ENCODE measurements at places on chromosomes 16 and 17.

DNA sequence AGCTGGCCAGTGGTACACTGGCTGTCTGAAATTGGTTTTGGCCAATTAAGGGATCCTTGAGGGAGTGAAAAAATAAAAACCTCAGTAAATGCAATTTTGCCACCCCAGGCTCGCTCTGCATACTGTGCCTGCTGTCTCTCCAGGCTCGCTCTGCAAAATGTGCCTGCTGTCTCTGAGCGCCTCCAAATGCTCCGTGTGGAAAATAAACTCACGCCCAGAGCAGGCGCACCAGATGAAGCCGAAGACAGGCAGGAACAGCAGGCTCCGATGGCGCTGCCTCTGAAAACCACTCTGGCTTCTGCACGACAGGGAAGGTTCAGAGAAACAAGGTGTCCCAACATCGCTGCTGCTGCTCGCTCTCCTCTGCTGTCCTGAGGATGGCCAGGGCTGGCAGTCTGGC lies 29.1 kb downstream of the SNN start:
- no peak for ATAC-seq

- no peak for ATAC-seq
Measured at GRCh38 chr16:89685916-89686315, 573 bp upstream of the CDK10 start.

- ATAC-seq, result no peak
Measured at GRCh38 chr16:2297506-2297860, 29.6 kb upstream of the RNPS1 start.

GRCh38 chr17:82490512-82491195 lies 28.9 kb upstream of the FOXK2 start:
- ATAC-seq, result no peak

DNA sequence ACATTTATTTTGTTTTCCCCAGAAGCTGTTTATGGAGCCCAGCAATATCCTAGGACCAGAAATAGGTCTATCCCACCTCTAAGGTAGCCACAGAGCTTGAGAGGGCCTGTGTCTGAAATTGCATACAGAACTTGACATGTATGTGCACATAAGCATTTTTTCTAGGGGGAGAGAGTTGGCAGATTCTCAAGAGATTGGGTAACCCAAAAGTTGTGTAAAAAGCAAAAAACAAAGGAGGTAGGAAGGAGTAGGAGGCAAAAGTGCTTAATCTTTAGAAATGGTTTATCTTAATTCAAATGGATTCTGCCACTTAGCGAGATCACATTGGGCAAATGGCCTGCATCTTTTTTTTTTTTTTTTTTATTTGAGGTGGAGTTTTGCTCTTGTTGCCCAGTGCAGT lies 3.5 kb downstream of the PLK1 start:
- ATAC-seq, result no peak

DNA sequence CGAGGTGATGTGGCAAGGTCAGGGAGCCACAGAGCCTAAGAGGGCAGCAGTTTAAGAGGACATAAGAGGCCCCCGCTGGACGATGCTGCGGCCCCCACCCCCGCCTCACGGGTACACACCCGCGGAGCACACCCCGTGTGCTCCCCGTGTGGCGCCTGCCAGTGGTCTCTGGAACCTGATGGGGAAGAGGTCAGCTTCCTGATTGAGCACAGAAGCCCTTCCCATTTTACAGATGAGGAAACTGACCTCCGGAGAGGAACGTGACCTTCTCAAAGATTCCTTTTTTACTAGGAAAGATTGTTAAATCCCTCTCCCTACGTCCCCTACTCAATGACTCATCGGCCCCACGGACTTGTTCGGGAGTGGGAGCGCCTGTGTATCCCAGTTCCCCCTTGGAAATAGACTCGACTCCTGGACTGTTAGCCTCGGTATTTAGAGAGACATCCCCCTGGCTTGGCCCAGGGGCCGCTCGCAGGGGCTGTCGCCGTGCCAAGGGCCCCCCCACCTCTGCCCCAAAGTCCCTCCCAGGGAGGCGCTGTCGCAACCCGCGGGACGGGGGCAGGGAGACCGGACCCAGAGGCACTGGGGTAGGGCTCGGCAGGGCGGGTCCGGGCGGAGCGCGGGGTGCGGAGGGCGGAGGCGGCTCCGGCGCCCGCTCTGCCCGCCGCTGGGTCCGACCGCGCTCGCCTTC lies at the start of gene ABCC3:
TSS of gene ABCC3 (plus strand) at position 658 of the 691 bp plus-strand sequence. CDS start 56 bp downstream, outside the sequence.
- ATAC-seq, result peak; percentile 30

GRCh38 chr16:19710191-19710908 lies 7.7 kb downstream of the KNOP1 start:
- no peak for ATAC-seq

DNA sequence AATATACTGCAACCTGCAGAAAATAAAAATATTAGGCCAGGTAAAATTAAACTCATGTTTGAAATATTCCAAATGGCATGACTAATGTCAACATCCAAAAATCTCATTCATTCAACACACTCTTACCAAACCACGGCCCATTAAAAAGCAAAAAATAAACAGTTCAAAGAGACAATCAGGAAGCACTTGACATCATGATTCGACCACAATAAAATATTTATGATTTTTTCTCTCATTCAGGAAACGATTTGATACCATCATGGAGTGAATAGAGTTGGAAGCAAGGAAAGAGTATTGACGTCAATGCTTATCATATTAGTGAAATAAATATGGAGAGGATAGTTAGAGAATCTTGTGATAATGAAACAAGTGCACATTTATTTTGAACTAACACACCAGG lies 354.1 kb downstream of the KCNJ2 start:
- ATAC-seq, result no peak

DNA sequence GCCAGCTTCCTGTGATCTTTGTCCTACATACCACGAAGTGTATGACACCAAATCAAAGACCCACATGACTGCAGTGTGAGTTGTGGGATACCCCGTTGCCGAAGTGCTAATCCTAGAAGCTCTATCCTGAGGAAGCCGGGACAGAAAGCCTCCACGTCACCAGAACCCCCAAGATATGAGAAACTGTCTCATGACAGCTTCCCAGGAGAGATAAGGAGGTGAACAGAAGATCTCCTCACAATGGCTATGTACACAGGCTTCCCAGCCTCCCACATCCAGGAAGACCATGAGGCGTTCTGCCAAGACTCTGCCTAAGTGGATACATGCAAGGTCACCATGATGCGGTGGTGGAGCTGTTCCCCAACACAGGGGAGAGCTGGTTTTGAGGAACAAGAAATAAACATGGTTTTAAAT lies 37.1 kb downstream of the TRIM25 start:
- ATAC-seq, result no peak

DNA sequence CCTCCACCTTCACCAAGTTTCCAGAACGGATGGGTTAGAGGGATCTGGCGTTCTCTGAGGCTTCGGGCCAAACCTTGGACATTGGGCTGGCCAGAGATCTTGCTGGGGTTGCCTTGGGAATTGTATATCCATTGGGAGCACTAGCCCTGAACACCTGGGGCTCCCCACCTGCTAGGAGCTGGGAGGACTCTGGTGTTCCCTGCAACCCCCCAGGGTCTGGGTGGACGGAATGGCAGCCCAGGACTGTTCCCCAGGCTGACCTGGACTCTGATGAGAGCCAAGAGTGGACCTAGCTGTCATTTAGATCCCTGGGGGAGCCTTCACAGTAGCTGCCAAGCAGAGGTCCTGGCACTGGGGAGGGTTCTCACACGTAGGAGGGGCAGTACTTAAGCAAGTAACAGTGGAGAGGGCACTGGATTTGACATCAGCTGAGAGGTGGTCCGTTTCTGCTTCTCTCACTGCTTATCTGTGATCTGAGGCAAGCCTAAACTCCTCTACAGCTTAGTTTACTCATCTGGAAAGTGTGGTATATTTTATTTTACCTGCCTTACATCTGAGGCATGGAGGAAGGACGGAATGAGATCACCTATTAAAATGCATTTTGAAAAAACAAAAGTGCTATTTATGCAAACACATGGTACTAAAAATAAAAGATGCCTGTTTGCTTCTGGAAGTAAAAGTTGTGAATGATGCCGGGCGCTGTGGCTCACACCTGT lies 11.7 kb downstream of the SOCS3 start:
- ATAC-seq, result no peak

GRCh38 chr16:6864671-6865070 lies 468.0 kb upstream of the RBFOX1 start:
- no peak for ATAC-seq

DNA sequence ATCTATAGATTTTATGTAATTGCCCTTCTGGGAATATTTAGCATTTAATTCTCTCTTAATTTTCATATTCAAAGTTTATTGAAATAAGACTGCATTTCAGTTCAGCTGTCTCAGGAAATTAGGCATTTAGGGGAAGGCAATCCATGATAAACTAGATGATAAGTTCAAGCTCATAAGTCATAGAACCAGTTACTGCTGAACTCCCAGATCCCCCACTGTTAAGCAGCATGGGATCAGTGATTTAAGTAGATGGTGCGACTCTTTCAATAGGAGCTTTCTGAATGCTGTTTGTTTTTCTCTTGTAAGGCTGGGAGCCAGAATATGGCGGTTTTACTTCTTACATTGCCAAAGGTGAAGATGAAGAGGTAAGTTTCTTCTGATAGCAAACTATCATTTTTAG lies 23.8 kb downstream of the OGFOD1 start:
- ATAC-seq, result no peak

Data from SK-N-SH treated with all-trans-retinoic acid at 6 μM for 48 hours (cell line).